Cardiac atrium fibroblast (primary cell): ENCODE measurements at places on chromosomes 5 and 9. TPM values are rescaled to one million over a fixed set of nuclear protein-coding genes. Genes with fewer than 3 reads are reported as not detected.

Gene ORM2
- total RNA-seq, result not detected in 2 replicates

Gene PCDHA2
- not detected in 2 replicates for total RNA-seq

Gene CNTRL
- total RNA-seq, result 1.5 and 5.1 TPM in 2 replicates

Gene MROH2B
- not detected in 2 replicates for total RNA-seq

Gene DMRTA1
- not detected in 2 replicates for total RNA-seq

Gene HTR1A
- not detected in 2 replicates for total RNA-seq

Gene RAB3C
- not detected in 2 replicates for total RNA-seq

Gene NOP16
- 13.3 and 19.3 TPM in 2 replicates for total RNA-seq

Gene MYMK
- not detected in 2 replicates for total RNA-seq

Gene SHLD3
- 1.9 and 2.9 TPM in 2 replicates for total RNA-seq

Gene AMBP
- not detected in 2 replicates for total RNA-seq

Gene DBH
- total RNA-seq, result not detected in 2 replicates

Gene LIX1
- total RNA-seq, result not detected in 2 replicates

Gene CDH6
- total RNA-seq, result 0.18 and 1.9 TPM in 2 replicates

Gene SPATA31C1
- not detected in 2 replicates for total RNA-seq

Gene FEM1C
- total RNA-seq, result 16.1 and 33.0 TPM in 2 replicates

Gene OR13J1
- total RNA-seq, result not detected in 2 replicates

Gene RANBP3L
- not detected in 2 replicates for total RNA-seq

Gene TMED9
- 178 and 244 TPM in 2 replicates for total RNA-seq

Gene ECM2
- 5.8 and 6.0 TPM in 2 replicates for total RNA-seq

Gene PCDHGB3
- 1.8 and 2.4 TPM in 2 replicates for total RNA-seq

Gene SPINK7
- not detected in 2 replicates for total RNA-seq
